NCI-H1105 treated with DMSO at 0.1 percent for 48 hours (cell line): ENCODE measurements at places on chromosomes 4 and X.

DNA sequence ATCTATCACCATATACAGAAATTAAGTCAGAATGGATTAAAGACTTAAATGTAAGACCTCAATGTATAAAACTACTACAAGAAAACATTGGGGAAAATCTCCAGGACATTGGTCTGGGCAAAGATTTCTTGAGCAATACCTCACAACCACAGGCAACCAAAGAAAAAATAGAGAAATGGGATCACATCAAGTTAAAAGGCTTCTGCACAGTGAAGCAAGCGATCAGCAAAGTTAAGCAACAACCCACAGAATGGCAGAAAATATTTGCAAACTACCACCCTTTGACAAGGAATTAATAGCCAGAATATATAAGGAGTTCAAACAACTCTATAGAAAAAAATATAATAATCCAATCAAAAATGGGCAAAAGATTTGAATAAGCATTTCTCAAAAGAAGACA, 236.9 kb upstream of the EMCN start:
- no peak for DNase-seq

- no peak for DNase-seq
Measured at GRCh38 chrX:100340491-100341141, 69.5 kb downstream of the PCDH19 start.

- DNase-seq, result no peak
Measured at GRCh38 chr4:47525154-47525819, 40.2 kb downstream of the ATP10D start.

GRCh38 chr4:141174457-141174856, 41.2 kb upstream of the RNF150 start:
- no peak for DNase-seq

DNA sequence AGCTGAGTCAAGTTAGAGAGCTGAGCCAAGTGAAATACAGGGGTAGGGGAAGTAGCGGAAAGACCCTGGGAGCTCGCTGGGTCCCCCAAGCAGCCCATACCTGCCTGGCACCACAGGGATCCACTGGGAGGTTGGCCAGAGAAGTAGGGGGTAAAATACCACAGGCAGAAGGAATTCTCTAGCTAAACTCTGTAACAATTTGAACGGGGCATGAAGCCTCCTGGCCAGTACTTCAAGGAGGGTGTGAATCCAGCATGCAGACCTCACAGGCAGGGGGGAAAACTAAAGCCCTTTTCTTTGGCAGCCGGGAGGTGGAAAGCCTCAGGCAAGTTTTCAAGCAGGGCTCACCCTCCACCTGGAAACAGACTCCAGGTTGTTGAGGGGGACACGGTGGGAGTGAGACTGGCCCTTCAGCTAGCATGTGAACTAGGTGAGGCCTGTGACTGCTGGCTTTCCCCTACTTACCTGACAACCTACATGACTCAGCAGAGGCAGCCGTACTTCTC, 3.7 kb upstream of the UGT2A1 start:
- no peak for DNase-seq
